ENCODE measurements at places on chromosomes 6 and 20.

DNA sequence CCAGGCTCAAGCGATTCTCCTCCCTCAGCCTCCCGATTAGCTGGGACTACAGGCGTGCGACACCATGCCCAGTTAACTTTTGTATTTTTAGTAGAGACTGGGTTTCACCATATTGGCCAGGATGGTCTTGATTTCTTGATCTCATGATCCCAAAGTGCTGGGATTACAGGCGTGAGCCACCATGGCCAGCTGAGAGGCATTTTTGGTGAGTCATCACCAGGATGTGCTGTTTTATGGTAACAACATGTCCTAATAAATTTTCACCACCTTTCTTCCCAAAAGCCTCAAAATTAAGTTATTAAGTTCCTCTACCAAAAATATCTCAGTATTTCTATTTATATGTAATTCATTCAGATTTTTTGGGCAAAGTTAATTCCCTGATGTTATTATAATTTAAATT lies 53.5 kb downstream of the COL21A1 start:
- DNase-seq: no peak

- DNase-seq: no peak
These were observed 505.8 kb upstream of the MARCKS start for GRCh38 chr6:113351173-113351834.

- peak; percentile 14 for DNase-seq
These were observed 72.6 kb upstream of the ZNF184 start for GRCh38 chr6:27545271-27546046.

GRCh38 chr6:20744911-20745557 lies 210.8 kb downstream of the CDKAL1 start:
- no peak for DNase-seq

GRCh38 chr20:46302106-46302505 lies 6.2 kb downstream of the CDH22 start:
- DNase-seq: no peak

All from stomach (tissue), 19 donors.